ENCODE measurements at places on chromosomes 4 and X.

GRCh38 chr4:24003496-24003895 is 113.6 kb upstream of the PPARGC1A start:
- DNase-seq = no peak

- DNase-seq = no peak
Observed at GRCh38 chr4:105661028-105661427, 47.5 kb downstream of the INTS12 start.

DNA sequence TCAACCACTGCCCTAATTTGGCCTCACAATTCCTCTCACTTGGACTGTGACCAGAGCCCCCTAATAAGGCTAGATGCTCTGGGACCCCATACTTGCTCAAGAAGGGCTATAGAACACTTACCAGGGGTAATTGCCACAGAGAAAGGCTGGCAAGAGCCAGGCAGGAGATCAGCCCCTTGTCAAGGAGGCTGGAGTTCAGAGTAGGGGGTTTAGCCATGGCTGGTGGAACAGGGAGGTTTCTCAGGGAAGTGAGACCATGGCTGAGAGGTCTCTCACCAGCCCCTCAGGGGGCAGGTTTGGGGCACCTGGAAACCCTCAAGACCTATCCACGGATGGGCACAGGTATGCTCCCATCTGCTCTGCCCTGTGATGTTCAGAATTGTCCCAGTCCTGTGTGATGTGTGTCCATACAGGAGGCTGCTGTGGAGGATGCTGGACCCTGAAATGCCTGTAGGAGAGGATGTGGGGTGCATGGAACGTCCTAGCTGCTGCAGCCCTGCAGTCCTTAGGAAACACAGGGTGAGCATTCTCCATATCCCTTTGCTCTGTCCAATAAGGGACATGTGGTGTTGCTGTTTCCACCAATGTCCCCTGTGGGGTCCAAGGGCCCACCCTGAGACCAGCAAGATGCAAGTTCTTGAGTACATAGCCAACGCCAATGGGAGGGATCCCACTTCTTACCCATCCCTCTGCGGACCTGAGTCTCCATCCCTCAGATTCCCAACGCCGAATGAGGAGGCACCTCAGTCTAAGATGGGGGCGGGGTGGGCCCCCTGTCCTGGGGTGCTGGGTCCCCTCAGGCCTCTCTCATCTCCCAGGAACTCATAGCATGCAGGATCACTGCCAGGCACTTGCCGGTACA is 16.4 kb upstream of the HSFX1 start:
- DNase-seq = no peak

DNA sequence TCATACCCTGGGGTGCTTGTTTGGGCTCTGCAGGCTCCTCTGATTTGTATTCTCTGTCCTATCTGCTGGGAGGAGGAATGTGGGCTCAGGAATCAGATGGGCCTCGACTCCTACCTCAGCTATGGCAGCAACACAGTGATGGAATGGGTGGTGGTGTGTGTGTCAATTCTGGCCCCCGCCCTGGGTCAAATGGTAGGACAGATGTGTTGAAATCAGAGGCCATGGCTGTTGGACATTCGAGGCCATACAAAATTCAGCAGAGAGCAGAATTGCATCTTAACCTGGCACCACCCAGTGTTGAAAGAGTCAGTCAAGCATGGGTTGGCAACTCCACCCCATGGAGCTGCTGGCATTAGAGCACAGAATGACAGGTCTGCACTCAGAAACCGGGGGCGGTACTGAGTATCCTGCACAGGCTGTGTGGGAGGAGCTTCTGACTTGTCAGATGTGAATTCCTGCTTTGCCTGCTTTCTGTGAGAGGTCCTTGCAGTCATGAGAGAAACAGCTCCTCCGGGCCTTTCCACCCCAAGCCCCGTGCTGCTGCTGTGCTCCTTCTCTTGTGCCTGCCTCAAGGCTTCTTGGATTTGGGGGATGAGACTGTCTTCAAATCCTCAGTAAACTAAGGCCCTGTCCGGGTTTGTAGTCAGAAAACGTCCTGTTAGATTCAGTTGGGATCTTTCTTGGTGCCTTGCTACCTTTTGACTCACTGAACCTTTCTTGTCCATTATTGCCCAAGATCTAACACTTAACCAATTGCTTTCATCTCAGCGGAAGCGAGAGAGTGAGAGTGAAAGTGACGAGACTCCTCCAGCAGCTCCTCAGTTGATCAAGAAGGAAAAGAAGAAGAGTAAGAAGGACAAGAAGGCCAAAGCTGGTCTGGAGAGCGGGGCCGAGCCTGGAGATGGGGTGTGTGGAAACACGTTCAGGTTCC is 13.0 kb downstream of the DKC1 start:
- no peak for DNase-seq

DNA sequence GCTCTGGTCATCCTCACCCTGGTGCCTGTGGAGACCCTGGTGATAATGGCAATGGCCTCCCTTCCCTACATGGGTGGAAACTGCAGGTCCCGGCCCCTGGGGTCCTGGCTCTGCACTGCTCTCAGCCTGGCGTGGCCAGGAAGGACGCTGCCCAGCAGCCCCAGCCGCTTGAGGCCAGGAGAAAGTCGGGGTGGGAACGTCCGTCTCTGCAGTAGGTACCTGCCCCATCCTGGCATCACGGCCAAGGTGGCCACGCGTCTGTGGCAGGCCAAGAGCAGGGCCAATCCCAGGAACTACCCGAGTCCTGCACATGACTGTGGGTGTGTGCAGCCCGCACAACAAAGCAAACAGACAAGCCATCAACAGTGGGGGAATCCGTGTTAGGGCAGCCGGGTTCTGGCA is 33.8 kb downstream of the FGFRL1 start:
- no peak for DNase-seq

DNA sequence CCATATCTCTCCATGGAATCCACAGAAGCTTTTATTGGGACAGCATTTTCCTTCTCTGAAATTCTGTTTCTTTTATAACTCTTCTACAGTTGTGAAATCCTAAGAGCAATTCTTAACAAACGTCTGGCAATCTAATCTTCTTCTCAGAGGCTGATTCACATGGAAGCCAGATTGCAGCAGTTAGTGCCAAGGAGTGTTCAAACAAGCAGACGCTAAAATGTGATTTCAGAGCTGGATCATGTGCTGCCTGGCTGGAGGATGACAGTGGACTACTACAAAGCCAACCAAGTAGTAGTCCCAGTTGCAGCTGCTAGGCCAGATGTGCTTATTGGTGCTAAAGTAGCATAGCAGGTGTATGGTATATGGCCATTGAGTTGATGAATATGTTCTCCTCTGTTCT is 27.7 kb upstream of the GLRB start:
- DNase-seq = peak; percentile 59

- no peak for DNase-seq
Observed at GRCh38 chr4:137749466-137749865, 217.2 kb upstream of the PCDH18 start.

- no peak for DNase-seq
Observed at GRCh38 chr4:70759627-70760026, 37.9 kb downstream of the RUFY3 start.

GRCh38 chr4:80049402-80049801 is 23.6 kb downstream of the ANTXR2 start:
- DNase-seq = no peak

DNA sequence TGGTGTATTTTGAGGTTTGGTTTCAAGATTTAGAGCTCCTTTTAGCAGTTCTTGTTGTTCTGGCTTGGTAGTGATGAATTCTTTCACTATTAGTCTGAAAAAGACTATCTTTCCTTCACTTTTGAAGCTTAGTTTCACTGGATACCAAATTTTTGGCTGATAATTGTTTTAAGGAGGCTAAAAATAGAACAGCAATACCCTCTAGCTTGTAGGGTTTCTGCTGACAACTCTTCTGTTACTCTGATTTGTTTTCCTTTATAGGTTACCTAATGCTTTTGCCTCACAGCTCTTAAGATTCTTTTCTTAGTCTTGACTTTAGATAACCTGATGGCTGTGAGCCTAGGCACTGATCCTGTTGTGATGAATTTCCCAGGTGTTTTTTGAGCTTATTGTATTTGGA is 33.6 kb upstream of the HEPH start:
- DNase-seq = no peak

- DNase-seq = no peak
Observed at GRCh38 chr4:27223326-27223725, 362.7 kb downstream of the STIM2 start.

GRCh38 chr4:86358257-86358656 is 1.6 kb downstream of the MAPK10 start:
- DNase-seq = no peak

- no peak for DNase-seq
Observed at GRCh38 chr4:70225824-70226223, at the start of gene FDCSP. Gene FDCSP, plus strand, starts transcription at chr4:70226124. Its CDS starts 5,071 bp downstream, at chr4:70231195.

GRCh38 chr4:124863040-124863545 is 150.6 kb upstream of the ANKRD50 start:
- no peak for DNase-seq

- DNase-seq = no peak
Observed at GRCh38 chr4:76718831-76719230, 179.1 kb downstream of the SOWAHB start.

DNA sequence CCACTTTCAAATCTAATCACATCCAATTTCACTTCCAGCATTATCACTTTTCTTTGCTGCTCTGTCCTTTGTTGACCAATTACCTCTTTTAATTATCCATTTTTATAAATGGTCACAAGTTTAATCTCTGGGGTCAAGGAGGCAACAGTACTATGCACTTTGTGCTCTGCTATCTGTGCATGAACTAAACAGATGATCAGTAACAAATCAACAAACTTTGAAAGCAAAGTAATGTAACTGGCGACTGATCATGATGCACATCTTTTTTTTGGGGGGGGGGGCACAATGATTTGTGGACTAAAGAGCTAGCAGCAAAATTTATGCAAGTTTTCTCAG is 1.5 kb upstream of the SEC31A start:
- no peak for DNase-seq

GRCh38 chr4:152537881-152538280 is 2.0 kb upstream of the FBXW7 start:
- DNase-seq = no peak

DNA sequence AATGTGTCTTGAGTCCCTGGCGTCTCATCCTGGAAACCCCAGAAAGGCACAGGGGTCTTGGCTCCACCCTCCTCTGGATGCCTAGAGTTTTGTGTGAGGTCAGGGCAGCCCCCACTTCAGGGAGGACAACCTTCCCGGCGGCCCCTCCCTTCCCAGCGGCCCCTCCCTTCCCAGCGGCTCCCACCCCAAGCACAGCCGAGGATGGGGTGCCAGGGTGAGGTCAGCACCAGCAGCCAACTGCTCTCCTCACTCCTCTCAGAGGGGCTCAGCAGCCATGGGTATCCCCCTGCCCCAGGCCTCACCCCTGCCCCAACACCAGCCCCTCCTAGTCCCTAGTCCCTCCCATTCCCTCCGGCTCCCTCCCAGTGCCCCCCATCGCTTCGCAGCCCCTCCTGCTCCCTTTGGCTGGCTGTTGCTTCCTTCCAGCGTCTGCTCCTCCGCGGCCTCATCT is 17.4 kb downstream of the DGKQ start:
- DNase-seq = no peak

DNA sequence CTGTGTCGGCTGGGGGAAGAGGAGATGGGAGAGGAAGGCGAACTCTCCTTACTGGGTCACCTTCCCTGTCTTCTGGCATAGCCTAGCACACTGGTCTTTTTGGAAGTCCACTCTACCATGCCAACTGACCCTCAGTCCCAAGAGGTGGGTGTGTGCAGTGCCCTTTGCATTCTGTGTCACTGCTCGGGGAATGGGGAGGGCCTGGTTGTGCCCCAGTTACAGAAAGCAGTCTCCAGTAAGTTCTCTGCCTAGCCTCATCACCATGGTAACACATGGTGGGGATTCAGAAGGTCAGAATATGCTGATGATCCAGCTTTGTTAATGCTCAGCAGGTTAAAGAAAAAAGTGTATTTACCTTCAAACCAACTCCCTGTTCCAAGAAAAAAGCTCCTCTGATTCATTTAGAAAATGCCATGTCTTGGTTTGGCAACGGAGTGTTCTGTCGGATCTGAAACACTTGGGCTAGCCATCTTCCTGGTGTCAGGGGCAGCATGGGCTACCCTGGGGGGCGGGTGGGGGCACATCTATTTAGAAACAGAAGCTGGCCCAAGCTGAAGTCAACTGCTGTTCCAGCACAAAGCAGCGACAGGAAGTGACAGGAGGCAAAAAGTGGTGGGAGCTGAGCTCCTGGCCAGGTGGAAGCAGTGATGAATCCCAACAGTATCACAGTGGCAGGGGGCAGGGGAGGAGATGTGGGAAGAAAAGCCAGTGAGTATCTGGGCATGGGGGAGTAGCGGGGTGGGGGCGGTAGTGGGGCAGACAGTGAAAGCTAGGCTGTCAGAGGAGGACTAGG is 37.0 kb downstream of the NSG1 start:
- DNase-seq = no peak

- peak; percentile 48 for DNase-seq
Observed at GRCh38 chr4:86338989-86339388, 20.9 kb downstream of the MAPK10 start.

- DNase-seq = no peak
Observed at GRCh38 chr4:4496592-4497372, 45.1 kb downstream of the STX18 start.

DNA sequence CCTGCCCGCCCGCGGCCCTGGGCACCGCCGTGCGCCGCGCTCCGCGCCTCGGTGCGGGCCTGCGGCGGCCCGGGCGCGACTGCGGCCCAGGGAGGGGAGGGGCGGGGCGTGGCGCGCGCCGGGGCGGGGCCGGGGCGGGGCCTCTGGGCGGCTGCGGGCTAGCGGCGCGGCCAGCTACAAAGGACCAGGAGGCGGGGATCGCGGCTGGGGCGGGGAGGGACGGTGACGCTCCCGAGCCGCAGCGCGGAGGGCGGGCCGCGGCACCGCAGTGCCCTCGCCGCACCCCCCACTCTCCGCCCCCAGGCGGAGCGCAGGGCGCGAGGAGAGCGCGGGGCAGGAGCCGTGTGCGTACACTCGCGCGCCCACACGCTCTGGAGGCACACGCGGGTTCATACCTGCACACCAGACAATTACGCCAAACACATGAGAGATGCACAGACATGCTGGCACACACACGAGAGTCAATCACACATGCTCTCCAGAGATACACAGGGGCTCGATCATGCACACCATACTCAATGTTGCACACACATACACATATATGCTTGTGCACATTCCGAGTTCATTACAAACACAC is at the start of gene CRMP1:
Gene CRMP1 (minus strand): TSS at position 83 of the 577 bp plus-strand sequence. CDS start 117 bp downstream, outside the sequence.
- no peak for DNase-seq

DNA sequence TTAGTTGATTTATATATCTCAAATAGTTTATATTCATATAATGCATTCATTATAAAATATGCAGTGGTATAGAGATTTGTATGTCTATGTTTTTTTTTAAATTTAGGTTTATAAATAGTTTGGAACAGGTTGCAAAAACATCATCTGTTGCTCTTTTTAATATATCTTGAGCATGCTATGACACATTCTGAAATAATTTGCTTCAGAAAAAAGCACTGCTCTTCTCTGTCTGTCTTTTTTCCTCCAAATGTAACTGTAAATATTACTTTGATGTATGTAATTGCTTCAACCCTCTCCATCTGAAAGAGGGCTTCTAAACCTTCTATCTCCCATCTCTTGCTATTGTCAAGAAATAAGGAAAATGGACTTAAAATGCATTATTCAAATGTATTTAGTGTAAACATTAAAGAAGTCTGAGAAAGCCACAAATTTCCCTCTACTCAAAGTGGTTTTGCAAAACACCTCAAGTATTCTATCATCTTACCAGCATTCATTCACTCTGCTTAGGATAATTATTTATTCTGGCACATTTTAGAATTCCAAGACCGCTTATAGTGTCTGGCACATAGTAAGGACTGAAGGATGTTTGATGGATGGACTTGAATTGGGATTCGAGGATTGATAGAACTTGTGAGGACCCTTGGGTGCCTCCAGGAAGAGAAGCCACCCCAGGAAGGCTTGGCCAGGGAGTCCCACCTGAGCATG is 87.8 kb downstream of the CLNK start:
- DNase-seq = no peak

- DNase-seq = no peak
Observed at GRCh38 chr4:4680243-4680642, 138.4 kb upstream of the STX18 start.

All from HFF-Myc (cell line).